ENCODE measurements at places on chromosomes 12 and 14.

DNA sequence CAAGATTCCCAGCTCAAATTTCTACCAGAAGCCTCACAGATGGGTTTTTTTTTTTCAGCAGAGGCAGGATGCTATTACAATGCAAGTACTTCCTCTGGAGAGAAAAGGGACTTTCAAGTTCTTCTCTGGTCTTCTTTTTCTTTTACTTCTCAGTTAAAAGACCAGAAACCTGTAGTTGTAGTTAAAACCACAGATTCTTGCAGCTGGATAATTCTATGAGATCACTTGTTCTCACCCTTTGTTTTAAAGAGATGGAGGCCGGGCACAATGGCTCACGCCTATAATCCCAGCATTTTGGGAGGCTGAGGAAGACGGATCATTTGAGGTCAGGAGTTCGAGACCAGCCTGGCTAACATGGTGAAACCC lies 47.6 kb upstream of the OVCH1 start:
- no peak for DNase-seq

DNA sequence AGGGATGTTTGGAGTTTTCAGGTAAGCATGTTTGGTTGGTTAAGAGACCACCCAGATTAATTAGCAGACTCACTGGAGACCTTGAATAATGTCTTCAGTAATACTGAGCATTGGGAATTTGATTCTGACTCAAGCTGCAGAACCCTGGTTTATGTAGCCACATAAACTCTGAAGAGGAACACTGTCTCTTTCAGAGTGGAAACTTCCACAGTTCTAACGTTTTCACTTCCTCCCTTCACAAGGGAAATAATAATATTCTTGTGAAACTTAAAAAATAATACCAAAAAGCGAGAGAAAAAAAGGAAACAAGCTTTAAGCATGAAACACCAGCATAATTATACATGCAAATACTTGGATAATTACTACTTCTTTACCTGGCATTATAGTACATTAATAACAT lies 40.0 kb upstream of the ST8SIA1 start:
- DNase-seq = no peak

DNA sequence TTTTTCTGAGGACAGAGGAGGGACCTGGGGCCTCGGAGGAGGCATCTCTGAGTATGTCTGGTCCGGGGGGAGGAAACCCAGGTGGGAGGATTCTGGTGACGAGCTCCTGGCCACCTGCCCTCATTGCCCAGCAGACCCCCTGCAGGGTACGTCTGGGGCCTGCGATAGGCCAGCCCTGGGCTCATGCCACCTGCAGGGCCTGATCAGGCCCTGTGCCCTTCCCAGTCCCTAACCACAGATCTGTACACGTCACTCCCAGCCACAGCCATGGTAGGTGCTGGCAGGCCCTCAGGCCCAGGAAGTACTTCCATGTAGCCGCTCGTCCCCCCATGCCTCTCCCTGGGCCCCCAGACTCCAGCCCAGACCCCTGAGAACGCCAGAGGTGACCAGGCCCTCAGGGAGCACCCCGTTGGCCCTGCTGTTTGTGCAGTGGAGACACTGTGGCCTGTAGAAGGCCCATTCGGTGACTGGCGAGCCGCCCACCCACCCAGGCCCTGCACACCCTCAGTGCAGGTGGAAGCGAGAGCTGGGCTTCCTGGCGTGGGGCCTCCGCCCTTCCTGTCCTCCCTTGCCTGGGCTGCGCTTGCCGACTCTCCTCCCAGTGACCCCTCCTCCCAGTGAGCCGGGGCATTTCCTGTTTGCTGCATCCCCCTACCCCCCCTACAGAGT lies 5.7 kb downstream of the INF2 start:
- DNase-seq = no peak

GRCh38 chr12:65740506-65740872 lies 83.8 kb upstream of the HMGA2 start:
- no peak for DNase-seq

GRCh38 chr14:72607386-72608130 lies 286.3 kb downstream of the DPF3 start:
- no peak for DNase-seq

DNA sequence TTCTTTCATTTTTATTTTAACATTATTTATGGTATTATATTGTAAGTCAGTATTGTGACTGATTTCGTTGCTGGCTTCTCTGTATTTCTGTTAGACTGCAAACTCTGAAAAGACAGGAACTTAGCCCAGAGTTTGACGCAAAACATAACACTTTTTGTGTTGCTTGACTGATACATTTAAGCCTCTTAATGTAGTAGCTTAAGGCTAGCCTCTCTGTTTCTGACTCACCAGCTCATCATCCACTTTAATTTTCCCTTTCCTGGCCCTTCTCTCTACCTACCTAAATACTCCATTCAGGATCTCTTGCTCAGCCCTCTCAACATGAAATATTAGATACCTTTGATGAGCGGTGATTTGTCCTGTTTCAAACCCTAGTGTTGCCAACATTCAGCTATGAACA lies 420.6 kb downstream of the LRFN5 start:
- no peak for DNase-seq

GRCh38 chr12:29662734-29663323 lies 120.9 kb downstream of the TMTC1 start:
- DNase-seq = no peak

Measured in naive B cell (primary cell).